ENCODE measurements at places on chromosomes 2 and 18.

GRCh38 chr2:202032846-202033316, 774 bp upstream of the FZD7 start:
- no peak for DNase-seq

DNA sequence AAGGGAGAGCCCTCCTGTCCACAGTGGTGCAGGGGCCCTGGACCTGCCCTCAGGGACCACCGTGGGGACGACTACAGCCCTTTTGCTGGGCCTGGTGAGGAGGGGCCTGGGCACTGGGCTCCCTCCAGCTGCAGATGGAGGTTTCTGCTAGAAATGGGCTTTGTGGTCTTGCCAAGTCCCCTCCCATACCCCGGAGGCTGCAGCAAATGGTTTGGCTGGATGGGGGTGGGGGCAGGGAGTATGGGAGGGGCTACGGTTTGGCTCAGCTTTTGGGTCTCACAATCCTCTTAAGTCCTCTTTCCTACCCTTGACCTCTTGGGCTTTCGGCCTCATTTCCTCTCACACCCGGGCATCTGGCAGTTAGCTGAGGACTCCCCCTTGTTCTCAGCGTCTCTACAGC, 21.7 kb downstream of the TET3 start:
- DNase-seq = no peak

DNA sequence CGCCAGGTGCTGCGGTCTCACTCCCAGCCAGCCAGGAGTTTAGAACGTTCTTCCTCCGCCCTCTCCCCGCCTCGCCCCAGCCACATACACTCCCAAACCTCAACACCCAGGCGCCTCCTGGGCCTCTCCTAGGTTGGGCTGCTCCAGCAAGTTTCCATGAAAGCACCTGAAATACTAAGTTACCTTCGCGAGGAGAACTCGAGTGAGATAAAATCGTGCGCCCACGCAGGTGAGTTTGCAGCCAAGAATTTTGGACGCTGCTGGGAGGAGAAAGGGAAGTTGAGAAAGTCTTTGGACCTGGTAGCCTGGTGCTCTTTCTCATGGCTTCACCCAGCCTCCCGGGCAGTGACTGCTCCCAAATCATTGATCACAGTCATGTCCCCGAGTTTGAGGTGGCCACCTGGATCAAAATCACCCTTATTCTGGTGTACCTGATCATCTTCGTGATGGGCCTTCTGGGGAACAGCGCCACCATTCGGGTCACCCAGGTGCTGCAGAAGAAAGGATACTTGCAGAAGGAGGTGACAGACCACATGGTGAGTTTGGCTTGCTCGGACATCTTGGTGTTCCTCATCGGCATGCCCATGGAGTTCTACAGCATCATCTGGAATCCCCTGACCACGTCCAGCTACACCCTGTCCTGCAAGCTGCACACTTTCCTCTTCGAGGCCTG, at the start of gene GPR39:
GPR39 (plus strand) TSS at position 83 of the 673 bp plus-strand sequence.
- no peak for DNase-seq

GRCh38 chr2:98579926-98580325, 28.4 kb downstream of the COA5 start:
- DNase-seq = peak; percentile 62

DNA sequence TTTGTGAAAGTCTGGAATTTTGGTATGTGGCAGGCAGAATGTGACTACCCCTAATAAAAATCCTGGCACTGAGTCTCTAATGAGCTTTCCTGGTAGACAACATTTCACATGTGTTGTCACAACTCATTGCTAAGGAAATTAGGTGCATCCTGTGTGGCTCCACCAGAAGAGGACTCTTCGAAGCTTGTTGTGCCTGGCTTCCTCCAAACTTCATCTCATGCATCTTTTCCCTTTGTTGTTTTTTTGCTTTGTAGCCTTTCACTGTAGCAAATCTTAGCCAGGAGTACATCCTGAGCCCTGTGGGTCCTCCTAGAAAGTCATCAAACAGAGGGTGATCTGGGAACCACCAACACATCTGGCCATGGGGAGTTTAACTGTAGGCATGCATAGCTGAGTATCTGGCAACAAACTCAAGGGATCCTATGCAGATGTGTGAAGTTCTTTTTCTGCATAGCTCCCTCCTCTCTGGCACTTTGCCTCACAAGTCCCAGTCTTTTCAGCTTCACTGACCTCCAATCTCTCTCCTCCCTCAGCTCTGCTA, 42.1 kb upstream of the SERTAD2 start:
- DNase-seq = no peak

GRCh38 chr2:47512581-47513083, 109.7 kb downstream of the MSH2 start:
- DNase-seq = no peak

- no peak for DNase-seq
Observed at GRCh38 chr2:160325418-160325817, 125.3 kb upstream of the ITGB6 start.

- DNase-seq = no peak
Observed at GRCh38 chr2:27955384-27956161, 65.0 kb downstream of the BABAM2 start.

DNA sequence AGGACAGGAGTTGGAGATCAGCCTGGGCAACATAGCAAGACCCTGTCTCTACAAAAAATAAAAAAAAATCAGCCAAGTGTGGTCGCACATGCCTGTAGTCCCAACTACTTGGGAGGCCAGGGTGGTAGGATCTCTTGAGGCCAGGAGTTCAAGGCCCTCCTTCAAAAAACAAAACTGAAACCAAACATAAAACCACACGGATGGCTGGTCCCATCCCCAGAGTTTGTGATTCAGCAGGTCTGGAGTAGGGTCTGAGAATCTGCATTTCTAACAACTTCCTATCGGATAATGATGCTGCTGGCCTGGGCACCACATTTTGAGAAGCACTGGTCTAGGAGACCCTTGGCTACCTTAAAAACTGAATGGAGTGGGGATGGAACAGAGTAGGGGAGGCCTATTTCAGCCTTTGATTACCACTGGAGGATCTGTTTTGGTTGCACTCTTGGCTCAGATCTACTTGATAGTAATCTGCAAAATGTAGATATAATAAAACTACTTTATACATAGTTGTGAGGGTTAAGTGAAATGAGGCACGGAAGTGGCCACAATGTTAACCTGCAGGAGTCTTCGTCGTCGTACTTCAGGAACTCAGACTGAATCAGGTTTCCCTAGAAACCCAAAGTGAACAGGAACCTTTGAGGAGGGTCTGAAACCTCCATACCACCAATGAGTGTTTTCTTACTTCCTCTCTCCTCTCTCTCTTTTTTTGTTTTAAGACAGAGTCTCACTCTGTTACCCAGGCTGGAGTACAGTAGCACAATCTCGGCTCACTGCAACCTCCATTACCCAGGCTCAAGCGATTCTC, 25.5 kb upstream of the NFE2L2 start:
- no peak for DNase-seq

DNA sequence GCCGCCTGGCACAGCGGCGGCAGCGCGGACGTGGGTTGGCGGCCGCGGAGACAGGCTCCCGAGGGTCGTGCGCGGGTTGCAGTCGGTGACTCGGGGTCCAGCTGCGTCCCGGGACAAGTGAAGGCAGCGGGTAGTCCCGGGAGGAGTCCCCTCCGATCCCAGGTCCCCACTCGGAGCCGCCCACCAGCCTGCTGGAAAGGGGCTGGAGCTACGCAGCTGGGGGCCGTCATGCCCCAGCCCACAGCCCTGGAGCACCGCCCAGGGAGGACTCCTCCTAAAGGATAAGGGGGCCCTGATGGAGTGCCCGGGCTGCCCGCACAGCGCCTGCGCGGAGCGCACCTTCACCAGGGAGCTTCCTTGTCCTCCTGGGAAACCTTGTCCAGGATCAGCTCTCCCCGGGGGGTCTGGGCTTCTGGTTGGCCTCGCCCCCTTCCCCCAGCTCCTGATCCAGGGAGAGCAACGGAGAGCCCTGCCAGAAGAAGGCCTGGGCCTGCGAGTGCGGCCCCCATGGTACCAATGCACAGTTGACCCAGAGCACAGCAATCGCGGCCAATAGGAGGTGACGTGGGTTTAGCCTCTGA, 25.9 kb upstream of the ALPP start:
- no peak for DNase-seq

- DNase-seq = no peak
Observed at GRCh38 chr2:188322569-188323551, 31.2 kb downstream of the GULP1 start.

DNA sequence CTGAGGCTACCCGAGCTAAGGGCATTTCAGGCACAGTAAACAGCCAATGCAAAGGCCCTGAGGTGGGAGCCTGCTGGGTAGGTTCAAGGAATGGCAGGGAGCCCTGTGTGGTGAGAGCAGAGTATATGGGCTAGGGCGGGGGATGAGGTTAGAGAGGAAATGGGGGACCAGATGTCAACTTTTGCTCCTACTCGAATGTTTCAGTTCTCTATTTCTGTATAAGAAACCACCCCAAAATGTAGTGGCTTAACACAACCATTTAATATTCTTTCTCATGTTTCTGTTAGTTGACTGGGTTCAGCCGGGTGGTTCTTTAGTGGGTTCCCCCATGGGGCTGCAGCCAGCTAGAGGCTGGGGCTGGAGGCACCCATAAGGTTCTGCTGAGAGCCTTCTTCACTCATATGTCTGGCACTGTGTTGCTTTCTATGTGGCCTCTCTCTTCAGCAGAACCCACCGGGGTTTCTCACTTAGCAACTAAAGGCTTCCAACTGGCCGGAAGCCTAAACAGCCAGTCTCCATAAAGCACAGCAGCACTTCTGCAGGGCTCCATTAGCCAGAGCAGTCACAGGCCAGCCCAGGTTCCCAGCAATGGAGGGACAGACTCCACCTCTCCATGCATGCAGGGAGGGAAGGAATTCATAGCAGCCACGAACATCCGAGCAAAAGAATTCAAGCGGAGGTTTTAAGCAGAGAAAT, 5.6 kb upstream of the ATOH8 start:
- no peak for DNase-seq

- no peak for DNase-seq
Observed at GRCh38 chr2:241271706-241272302, 43.7 kb downstream of the HDLBP start.

DNA sequence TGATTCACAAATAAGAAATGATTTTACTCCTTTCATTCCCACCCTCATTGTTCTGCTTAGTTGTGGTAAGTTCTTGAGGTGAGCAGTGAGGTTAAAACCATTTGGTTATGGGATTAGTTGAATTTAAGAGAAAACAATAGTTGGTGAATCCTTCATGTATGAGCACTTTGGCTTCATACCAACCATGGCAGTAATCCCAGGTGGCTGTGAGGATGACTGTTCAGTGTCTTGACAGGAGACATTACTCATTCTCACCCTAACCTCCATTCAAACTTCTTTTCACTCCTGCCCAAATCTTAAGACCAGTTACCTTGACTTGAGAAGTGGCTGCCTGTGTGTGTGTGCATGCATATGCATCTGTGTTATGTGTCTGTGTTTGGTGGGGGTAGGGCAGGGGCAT, 143.1 kb downstream of the SETBP1 start:
- DNase-seq = no peak

DNA sequence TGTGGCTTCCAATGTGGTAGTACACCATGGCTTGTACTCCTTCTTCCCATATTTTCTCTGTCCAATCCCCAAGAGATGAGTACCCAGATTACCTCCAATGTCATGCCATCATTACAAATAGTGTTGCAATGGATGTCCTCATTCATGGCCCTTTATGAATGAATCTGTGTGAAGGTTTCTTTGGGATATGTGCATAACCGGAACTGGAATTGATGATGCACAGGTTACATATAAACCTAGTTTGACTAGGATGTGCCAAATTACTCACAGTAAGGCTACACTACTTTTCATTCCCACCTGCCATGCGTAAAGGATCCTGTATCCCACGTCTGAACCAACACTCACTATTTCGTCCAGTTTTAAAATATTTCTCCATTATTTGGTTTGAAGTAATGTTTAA, 173.9 kb upstream of the CXCR4 start:
- DNase-seq = no peak

DNA sequence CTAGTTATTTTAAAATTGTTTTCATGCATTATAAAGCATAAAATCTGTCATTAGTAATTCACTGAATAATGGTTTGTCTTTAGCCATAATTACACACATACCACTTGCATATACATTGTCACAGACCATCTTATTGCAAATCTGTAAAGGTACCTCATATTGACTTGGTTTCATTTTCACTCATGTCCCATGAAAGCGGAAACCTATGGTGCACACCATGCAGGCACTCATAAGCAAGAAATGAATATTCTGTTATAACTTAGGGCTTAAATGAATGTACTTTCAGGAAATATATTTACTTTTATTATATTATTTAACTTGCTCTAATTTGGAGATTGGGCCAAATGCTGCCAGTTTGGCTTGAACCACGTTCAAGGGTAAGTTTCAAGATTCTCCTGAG, 29.2 kb upstream of the STK17B start:
- DNase-seq = no peak

DNA sequence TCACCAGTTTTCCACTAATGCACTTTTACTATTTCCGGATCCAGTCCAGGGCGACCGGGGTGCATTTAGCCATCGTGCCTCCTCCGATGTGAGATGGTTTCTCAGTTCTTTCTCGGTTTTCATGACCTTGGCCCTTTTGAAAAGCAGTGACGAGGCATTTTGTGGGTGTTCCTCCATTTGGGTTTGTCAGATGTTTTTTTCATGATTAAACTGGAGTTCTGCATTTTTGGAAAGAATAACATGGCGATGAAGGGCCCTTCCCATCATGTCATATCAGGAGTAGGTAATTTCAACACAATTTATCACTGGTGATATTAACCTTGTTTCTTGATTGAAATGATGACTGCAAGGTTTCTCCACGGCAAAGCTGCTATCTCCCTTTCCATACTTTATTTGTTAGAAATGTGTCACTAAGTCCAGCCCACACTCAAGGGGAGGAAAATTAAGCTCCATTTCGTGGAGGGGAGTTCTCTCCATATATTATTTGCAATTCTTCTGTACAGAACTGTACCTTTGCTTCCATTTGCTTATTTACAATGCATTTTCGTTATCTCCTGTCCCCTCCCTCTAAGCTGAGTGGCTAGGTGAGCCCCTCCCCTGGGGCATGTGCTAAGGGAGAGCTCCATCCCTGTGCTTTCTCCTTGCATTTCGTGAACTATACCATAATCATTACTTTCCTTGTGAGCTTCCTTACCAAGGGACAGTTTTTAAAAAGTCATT, 8.9 kb upstream of the KLF11 start:
- DNase-seq = no peak

DNA sequence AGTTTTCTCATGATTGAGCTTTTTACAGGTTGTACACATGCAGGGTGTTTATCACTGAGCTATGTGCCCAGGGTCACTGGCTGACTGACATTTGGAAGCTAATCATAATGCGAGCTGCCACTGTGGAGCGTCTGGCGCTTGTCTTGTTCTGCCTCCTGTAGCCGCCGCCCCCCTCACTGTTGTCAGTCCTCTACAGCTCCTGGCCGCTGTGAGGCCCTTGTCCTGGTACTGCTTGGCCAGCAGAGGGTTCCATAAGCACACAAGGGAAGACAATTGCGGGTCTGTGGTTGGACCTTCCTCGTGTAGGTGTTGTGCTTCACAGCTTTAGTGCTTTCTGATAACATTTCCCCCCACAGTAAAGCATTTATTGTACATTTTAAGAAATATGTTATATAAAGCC, 105.6 kb upstream of the LDLRAD4 start:
- no peak for DNase-seq

- no peak for DNase-seq
Observed at GRCh38 chr2:11930211-11930761, 183.9 kb downstream of the LPIN1 start.

Data from vagina (tissue), 2 donors.